Left renal pelvis (tissue), 4 donors: ENCODE measurements at places on chromosomes 16 and 17.

DNA sequence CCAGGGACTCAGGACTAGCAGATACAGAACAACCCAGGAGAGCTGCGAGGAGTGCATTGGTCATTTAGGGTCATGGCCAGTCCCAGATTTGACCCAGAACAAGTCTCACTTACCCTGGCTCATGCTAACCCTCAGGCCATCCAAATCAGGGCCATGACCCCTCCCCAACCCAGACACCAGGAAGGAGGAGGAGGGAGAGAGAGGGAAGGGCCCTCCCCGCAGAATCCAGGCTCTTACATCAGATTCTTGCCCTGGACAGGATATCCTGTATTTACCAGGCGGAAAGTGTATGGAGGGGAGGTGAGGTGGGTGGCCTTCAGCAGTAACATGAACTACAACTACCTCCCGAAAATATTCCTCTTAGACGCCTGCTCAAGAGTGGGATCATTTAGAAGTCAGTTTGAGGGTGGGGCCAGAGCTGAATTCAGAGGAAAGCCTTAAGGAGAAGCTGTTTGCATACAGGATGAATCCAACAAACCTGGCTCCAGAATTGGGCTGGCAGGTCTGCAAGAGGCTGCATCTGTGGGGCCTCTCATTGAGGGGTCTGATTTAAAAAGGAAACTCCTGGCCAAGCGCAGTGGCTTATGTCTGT lies 2.1 kb downstream of the VAT1 start:
- no peak for DNase-seq

- no peak for DNase-seq
Observed at GRCh38 chr17:42294469-42295398, 6.4 kb downstream of the STAT5A start.

GRCh38 chr17:61335105-61335844 lies 64.4 kb upstream of the TBX2 start:
- no peak for DNase-seq

- no peak for DNase-seq
Observed at GRCh38 chr16:86604436-86605193, 26.3 kb downstream of the FOXL1 start.

DNA sequence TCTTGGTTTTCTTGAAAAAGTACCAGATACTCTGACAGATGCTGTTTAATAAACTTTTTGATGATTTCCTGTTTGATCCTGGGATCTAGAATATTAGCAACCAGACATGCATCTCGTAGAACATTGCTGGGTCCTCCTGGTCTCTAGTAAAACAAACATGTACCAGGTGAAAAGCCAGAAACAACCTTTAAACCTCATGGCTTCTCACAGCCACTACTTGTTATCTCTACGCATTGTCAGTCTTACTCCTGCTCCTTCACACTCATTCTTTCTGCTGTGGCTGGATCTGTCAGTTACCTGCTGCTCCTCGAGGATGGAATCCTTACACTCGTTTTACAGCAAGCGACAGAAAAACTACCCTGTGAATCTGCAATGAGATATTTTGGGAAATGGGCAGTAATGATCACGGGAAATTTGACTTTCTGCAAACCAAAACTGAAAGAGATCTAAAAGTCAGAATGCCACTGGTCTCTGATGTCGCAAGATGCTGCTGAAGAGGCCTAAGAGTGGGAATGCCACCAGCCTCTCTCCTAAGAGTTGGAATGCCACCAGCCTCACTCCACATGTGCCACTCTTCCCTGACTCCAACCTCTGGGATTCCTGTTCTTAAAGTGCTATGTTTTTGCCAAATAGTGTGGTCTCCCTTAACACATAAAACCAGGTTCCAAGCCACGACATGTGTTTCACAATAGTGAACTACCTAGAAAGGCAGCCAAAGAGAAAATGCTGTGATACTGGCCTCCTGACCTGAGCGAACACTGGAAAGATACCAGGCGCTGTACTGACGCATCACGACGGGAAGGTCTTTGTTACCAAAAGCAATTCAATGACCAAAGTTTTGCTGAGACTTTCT lies 86.3 kb downstream of the VPS53 start:
- DNase-seq: no peak

GRCh38 chr16:48479955-48480354 lies 94.7 kb upstream of the SIAH1 start:
- DNase-seq: no peak

DNA sequence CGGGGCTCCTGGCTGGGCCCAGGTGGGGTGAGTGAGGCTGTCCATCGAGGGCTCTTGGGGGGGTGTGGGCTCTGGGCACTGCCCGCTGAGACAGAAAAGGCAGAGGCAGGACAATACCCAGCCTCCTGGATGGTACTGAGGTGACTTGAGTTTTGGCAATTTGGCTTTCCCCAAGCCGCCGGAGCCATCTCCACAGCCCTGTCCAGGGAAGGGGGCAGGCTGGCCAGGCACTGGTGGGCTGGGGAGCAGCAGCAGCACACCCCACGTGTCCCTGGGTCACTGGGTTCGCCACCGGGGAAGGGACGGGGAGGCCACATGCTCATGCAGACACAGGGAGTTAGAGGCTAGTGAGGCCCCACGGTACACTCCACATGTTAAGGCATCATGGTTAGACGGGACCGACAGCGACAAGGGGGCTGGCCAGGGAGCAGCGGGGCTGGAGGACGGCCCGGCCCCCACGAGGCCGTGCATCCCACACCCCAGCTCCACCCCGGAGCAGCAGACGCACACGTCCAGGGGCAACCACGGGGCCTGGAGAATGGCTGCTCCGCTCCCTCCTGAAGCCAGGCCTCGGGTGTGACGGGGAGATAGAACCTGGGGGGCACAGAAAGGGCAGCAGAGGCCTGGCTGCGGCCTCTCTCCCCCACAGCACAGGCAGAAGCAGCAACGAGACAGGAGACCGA lies 3.0 kb downstream of the ARHGDIA start:
- no peak for DNase-seq
